Spinal cord (tissue), 10 donors: ENCODE measurements at places on chromosomes 6 and 20.

DNA sequence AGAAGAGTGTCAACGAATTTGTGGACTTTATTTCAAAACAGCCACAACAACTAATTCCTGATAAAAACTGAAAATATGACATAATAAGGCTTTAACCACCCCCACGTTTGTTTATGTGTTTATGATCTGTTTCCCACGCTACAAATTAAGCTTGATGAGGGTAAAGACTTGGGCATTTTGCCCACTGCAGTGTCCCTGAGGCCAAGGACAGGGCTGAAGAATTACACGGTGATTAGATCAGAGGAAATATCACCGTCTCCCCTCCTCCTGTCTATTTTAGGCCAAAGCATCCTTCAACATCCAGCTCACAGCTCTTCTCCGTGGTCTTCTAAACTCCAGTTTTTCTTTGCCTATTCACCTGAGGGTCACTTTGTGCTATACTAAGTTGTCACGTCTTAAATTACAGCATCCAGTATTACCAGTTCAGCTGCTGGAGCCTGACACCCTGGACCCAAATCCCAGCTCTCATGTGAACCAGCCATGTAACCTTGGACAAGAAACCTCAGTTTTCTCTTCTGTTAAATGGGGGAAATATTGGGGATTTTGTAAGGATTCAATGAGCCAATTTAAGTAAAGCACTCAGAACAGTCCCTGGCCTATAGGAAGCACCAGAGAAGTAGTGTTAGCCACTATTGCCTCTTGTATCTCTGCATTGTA is 15.2 kb upstream of the ARFGEF2 start:
- DNase-seq = no peak

DNA sequence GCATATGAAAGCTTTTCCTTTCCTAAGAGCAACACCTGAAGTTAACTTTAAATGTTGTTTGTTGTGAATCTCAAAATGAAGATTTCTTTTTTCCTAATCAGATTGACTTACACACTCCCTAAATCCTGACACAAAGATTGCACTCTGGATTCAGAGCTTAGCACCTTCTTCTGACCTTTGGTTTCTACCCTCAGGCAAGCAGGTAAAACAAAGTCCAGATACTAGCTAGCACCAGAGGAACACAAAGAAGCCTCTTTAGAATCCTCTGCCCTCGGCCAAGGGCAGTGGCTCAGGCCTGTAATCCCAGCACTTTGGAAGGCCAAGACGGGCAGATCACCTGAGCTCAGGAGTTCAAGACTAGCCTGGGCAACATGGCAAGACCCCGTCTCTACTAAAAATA is 14.5 kb downstream of the SERAC1 start:
- no peak for DNase-seq

GRCh38 chr6:166705069-166705468 is 78.0 kb upstream of the RPS6KA2 start:
- no peak for DNase-seq

DNA sequence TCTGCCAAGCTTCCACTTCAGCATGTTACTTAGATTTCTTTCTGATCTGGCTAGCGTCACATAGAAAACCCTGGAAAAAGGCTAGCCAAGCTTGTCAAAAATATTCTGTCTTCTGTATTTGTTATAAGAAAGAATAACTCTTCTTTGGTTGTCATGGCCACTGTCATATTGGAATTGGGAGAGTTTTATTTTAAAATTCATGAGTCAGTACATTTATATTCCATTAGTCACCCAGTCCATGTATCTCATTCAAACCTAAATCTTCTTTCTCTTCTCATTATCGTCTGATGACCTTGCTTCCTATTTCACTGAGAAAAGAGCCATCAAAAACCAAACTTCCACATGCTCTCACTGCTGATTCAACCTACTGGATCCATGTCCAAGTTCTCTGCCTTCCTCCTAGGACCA is 65.7 kb downstream of the EPM2A start:
- DNase-seq = no peak

GRCh38 chr20:57958050-57958420 is 248.2 kb upstream of the PMEPA1 start:
- no peak for DNase-seq

DNA sequence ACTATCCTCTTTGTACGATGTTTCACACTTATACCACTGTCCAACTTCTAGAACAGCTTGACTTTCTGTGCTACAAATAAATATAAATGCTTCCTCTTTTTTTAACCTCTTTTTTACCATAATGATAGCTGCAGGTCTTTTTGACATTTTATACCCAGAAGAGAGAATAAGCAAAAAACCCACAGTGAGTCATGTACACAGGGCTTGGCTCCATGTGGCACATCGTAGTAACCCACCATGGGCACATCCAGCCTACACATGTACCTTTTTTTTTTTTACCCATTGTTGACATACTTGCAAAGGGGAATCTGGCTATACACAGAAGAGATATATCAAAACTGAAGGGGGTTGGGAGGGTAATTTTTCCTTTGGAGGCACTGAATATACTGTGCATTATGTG is 59.5 kb upstream of the RSPO3 start:
- DNase-seq = no peak
